ENCODE measurements at places on chromosomes 16 and 17.

DNA sequence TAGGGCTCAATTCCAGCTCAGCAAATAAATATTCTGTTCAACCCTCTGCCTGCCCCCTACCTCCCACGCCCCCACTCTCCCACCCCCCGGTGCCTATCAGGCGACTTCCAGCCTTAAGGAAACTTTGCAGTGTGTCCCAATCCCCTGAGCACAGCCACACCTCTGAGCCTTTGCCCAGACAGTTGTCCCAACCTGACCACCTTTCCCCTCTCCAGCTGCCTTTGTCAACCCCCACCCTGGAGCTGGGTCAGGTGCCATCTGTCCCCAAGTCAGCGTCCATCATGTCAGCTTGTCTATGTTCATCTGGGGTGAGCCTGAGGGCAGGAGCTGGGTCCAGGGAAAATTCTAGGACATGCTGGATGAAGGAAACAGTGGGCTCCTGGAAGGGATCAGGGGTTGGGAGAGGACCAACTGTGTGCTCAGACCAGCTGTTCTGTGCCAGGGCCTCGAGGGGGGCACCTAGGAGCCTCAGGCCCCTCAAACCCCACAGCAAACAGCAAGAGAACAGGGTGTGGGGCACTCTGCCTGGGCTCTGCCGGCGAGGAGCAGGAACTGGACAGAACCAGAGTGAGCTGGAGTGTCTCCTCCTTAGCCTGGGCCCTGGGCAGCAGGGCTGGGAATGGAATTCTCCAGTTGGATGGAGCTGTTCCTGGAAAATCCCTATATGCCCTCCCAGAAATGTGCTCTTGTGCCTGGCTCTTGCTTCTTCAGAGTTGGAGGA is 17.8 kb downstream of the CDH16 start:
- DNase-seq, result no peak

DNA sequence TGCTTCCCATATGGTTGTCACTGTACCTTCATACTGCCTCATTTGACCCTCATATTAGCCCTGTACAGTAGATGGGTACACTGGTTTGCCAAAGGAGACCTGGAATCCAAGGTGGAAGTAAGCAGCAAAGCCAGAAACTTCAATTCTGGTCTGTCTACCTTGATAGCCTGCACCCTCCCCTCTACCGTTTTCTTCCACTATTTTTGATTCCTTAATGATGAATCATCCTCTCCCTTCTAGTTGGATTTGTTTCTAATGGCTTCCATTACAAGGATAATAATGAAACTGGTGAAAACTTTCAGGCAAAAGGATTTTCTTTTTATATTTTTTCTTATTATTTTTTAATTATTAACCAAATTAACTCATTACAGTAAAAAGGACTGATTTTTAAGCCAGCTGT is 17.3 kb downstream of the TAC4 start:
- DNase-seq, result no peak

DNA sequence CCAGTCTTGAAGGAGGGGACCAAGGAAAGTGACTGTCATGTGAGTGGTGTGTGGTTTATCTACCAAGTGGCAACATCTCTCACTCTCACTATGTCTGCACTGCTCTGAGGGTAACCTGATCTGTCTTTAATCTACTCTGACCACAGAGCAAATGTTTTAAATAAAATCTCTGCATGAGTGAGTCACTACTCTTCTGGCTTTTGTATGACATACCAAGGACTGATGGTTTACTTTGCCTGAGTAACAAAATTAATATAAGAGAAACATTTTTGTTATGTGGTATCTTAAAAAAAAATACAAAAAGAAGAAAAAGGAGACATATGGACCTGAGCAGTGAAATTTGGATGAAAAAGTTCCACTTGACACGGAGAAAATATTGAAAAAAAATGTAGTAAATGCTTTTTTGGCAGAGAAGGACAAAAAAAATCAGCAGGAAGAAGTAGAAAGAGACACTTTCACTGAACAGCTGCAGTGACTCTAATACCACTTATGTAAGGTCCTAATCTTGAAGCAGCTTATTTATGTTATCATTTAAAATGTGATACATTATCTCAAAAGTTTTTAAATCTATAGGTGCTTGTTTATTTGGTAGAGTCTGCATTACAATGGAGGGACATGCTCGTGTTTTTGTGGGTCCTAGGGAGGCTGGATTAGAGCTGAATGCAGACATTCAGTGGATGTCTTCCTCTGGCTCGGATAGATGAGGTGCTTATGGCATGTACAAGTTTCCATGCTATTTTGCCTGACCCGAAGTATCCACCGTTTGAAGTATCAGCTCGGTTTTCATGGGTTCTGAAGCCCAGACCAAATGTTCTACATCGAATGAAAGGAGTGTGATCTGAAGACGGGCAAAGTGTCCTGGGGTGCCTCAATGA is 240.7 kb downstream of the MAP2K6 start:
- peak; percentile 45 for DNase-seq

DNA sequence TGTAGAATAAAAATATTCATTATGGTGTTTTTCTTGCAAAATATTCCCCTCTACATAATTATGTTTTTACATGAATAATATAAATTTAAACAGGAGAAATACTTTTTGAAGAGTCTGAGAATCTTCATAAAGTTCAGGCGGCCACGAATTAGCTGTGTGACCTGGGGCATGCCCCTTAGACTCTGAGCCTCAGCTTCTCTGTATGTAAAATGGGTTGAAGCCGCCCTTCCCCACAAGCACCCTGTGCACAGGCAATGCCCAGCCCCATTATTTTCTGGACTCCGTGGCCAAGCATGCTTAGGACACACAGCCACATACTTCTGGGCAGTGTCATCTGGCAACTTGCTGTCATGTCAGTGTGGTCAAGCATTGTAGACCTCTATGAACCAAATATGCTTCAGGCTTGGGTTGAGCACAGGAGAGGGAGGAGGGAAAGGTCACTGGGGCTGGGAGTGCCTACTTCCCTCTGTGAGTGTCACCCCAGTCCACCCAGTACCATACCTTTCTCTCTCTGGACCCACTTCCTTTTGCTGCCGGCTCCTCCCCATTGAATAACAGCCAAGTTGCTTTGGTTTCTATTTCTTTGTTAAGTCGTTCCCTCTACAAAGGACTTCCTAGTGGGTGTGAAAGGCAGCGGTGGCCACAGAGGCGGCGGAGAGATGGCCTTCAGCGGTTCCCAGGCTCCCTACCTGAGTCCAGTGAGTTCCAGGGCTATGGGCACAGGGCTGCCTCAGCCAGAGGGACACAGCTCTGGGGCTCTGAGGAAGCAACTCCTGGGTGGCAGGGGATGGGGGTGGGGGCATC is at the start of gene LGALS9:
LGALS9 (plus strand) TSS at position 582 of the 804 bp plus-strand sequence; CDS start at position 660, 78 bp downstream.
- no peak for DNase-seq

- no peak for DNase-seq
These were observed 441 bp downstream of the CMTM4 start for GRCh38 chr16:66695935-66696668.

GRCh38 chr17:7654832-7655540 is 4.3 kb downstream of the ATP1B2 start:
- no peak for DNase-seq

DNA sequence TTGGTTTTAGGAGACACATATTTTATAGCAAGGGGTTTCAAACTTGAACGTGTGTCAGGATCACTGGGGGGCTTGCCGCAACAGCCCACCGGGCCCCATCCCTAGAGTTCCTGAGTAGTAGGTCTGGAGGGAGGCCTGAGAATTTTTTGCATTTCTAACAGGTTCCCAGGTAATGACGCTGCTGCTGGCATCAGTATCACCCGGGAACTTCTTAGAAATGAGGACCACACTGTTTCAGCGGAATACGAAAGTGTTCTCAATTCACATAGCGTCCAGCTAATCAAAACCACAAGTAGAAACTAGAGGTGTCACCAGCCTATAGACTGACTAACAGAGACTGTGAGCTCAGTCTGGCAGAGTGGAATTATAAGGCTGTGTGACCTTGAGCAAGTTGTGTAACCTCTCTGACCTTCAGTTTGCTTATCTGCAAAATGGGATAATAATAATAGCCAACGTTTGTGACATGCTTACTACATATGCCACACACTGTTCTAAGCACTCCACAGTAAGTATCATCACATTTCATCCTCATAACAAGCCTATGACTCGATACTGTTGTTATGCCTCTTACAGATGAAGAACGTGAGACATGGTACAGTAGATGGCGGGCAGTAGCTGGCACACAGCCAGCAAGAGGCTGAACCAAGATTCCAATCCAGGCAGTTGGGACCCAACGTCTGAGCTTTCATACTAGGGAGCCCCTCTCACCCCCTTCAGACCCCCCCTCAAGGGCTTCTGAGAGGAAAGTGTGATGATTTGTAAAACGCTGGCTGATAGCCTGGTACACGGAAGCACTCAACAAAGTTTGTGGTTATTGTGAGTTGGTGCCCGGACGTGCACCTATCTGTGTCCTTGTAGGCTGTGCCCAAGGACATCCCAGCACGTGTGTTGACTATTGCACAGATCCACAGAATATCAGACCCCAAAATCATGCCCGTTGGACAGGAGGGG is 4.6 kb upstream of the ICAM2 start:
- DNase-seq, result no peak

- no peak for DNase-seq
These were observed 2.6 kb downstream of the FZD2 start for GRCh38 chr17:44559634-44560554.

GRCh38 chr17:82330322-82331239 is 3.0 kb downstream of the SECTM1 start:
- DNase-seq, result no peak

DNA sequence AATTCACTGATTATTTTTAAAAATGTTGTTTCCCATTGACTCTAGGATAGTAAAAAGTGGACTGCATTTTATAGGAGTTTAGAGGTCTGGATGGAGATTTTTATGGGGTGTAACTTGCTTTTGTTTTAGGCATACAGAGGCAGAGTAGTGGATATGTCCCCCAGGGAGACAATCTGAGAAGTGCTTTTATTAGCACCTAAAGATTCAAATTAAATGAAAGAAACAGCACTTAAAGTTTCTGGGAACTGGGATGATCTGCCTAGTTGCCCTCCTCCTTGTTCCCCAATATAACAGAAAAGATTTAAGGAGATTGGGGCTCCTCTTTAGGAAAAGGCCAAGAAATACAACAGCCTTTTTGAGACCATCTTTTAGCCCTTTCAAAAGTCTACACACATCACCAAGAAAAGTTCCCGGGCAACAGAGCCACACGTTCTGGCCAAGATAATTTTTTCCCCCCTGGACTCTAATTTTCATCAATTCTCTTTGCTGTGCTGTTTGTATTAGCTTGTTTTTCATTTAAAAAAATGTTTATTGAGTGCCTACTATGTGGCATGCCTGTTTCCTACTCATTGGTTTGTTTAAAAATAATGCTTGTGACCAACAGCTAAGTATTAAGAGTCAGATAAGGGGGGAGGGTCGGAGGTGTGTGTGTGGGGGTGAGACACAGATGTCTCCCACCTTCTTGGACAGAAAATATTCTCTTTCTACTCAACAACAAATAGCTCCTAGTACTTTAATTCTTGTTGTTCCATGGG is 2.5 kb upstream of the IGF2BP1 start:
- no peak for DNase-seq

DNA sequence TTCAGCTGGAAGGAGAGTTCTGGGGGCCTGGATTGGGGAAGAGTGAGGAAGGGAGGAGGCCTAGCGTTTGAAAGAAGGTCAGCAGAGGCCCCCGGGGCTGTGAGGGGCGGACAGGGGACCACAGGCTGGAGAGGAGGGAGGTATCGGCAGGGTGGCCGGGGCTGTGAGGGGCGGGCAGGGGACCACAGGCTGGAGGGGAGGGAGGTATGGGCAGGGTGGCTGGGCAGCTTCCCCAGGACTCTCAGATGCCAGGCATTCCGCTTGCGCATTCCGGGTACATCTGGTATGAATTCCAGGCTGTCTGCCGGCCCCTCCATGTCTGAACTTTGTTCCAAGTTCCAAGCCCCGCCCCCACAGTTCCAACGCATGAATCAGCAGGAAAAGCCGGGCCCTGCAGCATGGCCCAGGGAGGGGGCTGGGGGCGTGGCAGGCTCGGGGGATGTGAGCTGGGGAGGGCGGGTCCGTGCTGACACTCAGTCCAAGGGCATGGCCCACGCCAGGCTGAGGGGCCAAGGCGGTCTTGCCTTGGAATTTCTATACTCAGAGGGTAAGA is 4.3 kb upstream of the TLCD2 start:
- no peak for DNase-seq

DNA sequence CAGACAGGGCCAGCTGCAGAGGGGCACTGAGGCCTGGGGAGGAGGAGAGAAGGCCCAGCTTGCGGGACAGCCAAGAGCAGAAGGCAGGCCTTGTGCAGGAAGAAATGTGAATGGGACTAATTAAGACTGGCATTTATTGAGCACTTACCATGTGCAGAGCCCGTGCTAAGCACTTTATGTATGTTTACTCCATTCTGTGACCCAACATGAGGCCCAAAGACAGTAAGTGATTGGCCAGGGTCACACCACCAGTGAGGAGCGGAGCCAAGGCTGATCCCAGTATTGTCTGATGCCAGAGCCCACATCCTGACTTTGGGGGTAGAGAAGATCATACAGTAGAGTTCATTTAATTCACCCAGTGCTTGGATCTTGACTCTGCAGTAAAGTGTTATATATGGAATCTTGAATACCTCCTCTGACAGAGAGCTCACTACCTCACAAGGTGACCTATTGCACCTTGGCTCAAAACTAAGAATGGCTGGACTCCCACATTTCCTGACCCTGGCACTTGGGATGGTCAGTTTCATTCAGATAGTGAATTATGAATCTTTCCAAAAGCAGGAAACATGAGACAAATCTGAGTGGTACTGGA is 13.6 kb downstream of the KATNB1 start:
- DNase-seq, result no peak

- DNase-seq, result no peak
These were observed 690.5 kb upstream of the SOX9 start for GRCh38 chr17:71430281-71430680.

GRCh38 chr16:57169327-57169726 is 16.5 kb downstream of the PSME3IP1 start:
- DNase-seq, result no peak

DNA sequence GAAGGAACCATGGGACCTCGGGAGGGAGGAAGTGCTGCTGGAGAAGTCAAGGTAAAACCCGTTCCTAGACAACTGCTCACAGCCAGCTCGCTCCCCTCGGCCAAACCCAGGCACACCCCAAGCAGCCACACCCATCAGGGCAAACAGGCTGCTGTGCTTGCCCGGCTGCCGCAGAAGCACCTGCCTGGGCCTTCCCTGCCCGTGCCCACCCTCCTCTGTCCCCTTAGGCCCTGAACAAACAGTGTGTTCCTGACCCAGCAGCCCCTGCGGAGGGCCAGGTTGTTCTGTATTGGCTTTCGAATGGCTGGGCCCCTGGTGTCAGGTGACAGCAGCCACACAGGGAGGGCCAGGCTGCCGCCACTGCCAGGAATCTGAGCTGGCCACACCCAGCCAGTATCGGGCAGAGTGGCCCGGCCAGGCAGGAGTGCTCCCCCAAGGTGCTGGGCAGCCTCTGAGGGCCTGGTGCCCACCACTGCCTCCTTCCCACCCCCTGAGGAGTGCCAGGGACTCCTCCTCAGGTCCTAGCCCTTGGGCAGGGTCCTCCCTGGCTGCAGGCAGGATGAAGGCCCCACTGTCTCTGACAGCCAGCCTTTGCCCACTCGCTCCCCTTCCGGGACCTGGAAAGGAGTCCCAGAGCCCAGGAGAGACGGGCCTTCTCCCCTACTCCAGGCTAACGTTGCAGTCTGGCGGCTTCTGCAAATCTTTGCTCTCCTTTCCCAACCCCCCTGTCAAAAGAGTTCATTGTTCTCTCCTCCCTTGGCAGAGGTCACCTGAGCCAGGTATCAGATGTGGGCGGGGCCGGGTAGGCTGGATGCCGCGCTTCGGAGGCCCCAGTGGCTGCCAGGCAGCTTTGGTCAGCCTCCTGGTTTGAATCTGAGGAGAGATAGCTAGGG is 24.0 kb downstream of the LLGL2 start:
- peak; percentile 50 for DNase-seq

GRCh38 chr17:81196505-81197408 is 26.0 kb downstream of the CEP131 start:
- DNase-seq, result no peak

Measured in epithelial cell of prostate (primary cell).